ENCODE measurements at places on chromosomes 3 and 15. TPM values are rescaled to one million over a fixed set of nuclear protein-coding genes. Genes with fewer than 3 reads are reported as not detected.

- DNase-seq = no peak
Observed at GRCh38 chr3:30059240-30059639, 547.2 kb upstream of the TGFBR2 start.

DNA sequence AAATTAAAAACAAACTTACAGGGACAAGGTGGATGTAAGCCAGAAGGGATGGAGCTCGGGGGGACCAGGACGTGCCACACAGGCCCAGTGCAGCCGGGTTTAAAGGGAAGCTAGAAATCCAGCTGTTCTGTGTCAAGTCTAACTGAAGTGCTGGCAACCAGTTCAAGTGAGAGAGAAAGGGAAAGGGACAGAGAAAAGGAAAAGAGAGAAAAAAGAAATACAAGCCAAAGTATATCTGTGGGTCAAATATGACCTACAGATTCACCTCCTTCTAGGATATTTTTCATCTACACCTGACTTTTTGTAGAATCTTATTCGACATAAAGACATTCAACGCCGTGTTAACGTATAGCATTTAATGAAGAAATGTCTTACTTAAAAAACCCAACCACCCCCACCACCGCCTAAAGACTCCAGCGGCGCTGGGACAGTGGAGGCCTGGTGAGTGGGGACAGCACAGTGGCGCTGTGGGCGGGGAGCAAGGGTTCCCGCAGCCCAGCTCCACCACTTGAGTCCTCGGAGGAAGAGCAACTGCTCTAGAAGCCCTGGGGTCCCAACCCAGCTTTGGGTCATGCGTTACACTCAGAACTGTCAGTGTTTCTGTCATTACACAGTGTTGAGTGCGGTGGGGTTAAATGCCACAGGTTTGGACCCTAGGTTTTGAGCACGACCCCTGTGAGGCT, 62.3 kb downstream of the CHSY1 start:
- DNase-seq = no peak

- DNase-seq = no peak
Observed at GRCh38 chr3:17938313-17938712, 195.9 kb upstream of the TBC1D5 start.

- no peak for DNase-seq
Observed at GRCh38 chr3:138511945-138512344, 77.5 kb downstream of the ESYT3 start.

NISCH gene
- total RNA-seq = 315 TPM
